ENCODE measurements at places on chromosomes 7 and 10. TPM values are rescaled to one million over a fixed set of nuclear protein-coding genes. Genes with fewer than 3 reads are reported as not detected.

Gene PRRT4
- 0.82 TPM for total RNA-seq

Gene INSYN2A
- total RNA-seq = 0.15 TPM

Gene RBP3
- total RNA-seq = not detected

- no peak for DNase-seq
- no peaks in the 10 kb centered on the region for H3K27me3 ChIP-seq
- no peak overlapping the region for H3K27ac ChIP-seq
- no peak overlapping the region for H3K4me3 ChIP-seq
These were observed 37.0 kb upstream of the PURB start for GRCh38 chr7:44922351-44922694.

- H3K36me3 ChIP-seq = no peaks in the 10 kb centered on the region
- H3K4me3 ChIP-seq = no peak overlapping the region
- peaks cover 19% of the 10 kb centered on the region for H3K4me1 ChIP-seq
- no peak overlapping the region for H3K27ac ChIP-seq
- DNase-seq = no peak
These were observed 123.3 kb downstream of the CNNM2 start for GRCh38 chr10:103041391-103041790.

DNA sequence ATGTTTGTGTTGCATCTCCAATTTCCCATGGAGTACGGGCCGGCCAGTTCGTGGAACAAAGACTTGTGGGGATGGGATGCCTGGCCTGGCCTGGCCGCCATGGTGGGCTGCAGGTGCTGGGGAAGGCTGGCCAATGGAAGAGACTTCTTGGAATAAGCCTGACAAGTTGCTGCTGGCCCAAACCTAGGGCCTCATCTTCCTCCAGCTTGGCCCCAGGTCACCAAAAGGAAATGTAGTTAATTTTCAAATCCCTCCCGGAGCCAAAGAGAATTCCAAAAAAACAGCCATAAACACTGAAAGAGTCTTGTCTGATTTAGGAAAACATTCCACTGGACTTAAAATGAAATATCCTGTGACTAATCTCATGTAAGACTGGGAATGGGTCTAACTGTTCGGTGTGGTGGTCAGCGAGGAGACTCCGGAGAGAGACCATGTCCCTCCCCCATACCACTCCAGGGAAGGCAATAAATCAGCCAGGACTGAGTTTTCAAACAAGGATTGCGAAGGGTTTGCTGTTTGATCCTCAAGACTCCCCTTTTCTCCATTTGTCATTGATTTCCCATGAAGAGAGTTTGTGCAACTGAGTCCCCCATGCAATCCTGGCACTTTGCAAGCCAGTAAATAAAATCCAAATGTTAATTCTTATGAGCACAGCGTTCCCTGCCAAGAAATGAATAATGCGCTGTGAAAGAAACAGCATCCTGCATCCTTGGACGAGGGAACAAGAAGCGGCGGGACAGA is 128.7 kb upstream of the HABP2 start:
- H3K36me3 ChIP-seq = no peaks in the 10 kb centered on the region
- H3K4me1 ChIP-seq = peaks cover 47% of the 10 kb centered on the region
- no peaks in the 10 kb centered on the region for H3K27me3 ChIP-seq
- no peak overlapping the region for H3K27ac ChIP-seq

DNA sequence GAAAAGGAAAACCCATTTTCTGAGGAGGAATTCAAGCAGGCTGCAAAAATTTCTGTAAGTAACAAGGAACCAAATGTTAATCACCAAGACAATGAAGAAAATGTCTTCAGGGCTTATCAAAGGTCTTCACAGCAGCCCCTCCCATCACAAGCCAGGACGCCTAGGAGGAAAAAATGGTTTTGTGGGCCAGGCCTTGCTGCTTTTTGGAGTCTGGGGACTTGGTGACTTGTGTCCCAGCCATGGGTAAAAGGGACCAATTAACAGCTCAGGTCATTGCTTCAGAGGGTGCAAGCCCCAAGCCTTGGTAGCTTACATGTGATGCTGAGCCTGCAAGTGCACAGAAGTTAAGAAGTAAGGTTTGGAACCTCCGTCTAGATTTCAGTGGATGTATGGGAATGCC is 55.7 kb upstream of the FOXP2 start:
- H3K36me3 ChIP-seq = no peaks in the 10 kb centered on the region
- no peak for DNase-seq
- H3K4me3 ChIP-seq = no peak overlapping the region
- H3K4me1 ChIP-seq = no peaks in the 10 kb centered on the region
- H3K27ac ChIP-seq = no peak overlapping the region
- H3K27me3 ChIP-seq = no peaks in the 10 kb centered on the region

- H3K36me3 ChIP-seq = no peaks in the 10 kb centered on the region
- H3K4me1 ChIP-seq = no peaks in the 10 kb centered on the region
- no peak overlapping the region for H3K27ac ChIP-seq
- DNase-seq = no peak
- no peaks in the 10 kb centered on the region for H3K27me3 ChIP-seq
These were observed 259.0 kb downstream of the CXCL12 start for GRCh38 chr10:44125879-44126278.
